ENCODE measurements at places on chromosomes 12 and 14. TPM values are rescaled to one million over a fixed set of nuclear protein-coding genes. Genes with fewer than 3 reads are reported as not detected.
A peak's percentile ranks its signal among the peaks of the same experiment; 100 is the strongest.

DNA sequence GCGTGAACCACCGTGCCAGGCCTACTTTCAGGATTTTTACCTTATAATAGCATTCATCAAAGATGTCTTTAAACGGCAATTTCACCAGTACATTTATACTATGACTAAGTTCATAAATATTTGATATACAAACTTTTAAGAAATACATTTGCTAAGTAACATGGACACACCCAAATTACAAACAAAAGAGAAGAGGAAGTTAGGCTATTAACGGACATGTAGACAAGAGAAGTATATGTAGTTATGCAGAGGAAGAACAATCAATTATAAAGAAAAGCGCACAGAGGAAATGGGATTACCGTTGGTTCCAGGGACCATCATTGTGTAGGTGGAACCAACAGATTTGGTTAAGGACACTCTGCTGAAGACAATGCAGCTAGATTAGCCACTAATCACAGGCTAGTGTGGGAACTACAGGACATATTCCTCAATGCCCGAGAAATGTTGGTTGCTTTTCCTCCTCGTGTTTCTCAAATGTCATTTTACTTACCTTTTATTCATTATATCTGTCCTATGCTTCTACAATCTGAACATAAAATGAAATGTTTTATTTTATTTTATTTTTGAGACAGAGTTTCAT, 24.0 kb upstream of the PKP2 start:
- no peak for DNase-seq

- DNase-seq, result no peak
Measured at GRCh38 chr12:66188584-66189485, at the start of gene IRAK3. TSS of gene IRAK3 (plus strand) at chr12:66189214. CDS start at chr12:66189300, 86 bp downstream.

- DNase-seq, result no peak
Measured at GRCh38 chr12:103729499-103729898, 111.5 kb downstream of the NT5DC3 start.

DNA sequence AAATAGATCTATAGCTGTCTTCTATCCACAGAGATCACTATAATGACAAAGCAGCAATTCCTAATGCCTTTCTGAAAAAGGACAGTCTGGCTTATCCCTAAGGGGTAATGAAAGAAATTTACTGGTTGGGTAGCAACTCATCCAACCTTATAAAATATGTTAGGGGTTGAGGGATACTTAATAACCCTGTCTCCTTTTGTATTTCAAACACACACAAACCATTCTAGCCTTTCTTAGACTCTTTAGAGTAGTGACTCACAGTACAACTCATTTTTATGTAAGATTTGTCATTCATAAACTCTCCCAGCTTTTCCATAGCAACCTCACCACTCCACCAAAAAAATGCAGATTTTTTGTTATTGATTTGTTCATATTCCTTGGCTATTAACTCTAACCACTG, 167.9 kb downstream of the FSCB start:
- DNase-seq, result no peak

DNA sequence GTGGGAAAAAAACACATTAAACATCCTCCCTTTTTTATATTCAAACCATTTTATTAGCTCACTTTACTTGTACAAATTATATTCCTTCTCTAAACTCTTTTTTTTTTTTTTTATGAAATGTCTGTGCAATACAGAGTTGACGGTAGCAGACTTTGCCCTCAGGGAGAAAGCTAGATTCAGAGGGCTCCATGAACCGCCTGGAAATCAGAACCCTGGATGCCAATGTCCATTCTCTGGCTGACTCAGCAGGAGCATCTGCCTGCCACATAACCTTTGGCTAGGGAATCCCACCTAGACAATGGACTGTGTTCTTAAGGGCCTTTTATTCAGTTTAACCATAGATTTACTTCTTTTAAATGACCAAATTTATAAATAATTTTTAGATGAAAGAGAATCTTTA, 467.0 kb downstream of the MDGA2 start:
- DNase-seq, result no peak

DNA sequence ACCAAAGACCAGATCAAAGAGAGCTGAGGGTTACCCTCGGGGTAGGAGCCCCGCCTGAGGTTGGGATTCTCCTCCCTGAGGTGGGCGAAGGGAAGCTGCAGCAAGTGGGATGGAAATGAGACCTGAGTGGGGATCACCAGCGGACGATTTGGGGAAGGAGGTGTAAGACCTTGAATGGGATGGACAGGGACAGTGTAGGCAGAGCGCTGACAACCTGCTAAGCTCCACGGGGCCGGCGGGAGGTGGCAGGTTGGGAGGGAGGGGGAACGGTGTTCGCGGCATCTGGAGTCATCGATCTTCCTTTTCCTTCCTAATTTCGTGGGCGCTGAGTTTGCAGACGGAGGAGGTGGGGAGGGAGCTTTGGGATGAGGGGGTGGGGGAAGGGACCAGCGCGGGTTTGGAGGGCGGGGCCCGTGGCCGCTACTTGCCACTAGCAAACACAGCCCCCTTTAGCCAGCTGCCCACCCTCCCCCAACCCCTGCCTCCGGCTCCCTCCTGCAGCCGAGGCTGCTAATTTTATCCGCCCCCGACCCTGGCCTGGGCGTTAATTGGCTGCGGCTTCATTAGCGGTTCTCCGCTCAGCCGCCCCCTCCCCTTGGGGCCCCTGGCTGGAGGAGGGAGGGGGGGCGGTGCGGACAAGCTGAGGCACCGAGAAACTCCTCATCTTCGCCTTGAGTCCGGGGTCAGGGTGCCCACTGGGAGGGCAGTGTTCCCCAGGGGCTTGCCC, 2.8 kb upstream of the SHMT2 start:
- no peak for DNase-seq

- DNase-seq, result no peak
Measured at GRCh38 chr12:130026608-130027176, 122.9 kb upstream of the TMEM132D start.

DNA sequence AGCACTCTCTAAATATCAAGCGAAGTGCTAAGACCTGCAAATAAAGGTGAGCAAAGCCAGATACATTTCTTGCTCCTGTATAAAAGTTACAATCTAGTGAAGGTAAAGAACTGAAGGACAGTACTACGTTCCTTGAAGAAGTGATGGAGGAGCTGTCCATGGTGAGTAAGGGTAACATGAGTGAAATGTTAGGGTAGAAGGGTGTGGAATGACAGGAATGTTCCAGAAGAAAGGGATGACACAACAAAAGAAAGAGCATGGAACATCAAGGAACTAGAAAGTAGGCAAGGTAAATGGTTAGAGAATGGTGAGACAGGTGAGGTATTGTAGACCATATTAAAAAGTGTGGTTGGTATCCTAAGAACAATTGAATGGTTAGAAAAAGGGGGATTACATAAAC, 272.4 kb downstream of the ACSS3 start:
- DNase-seq, result no peak

GRCh38 chr12:102958073-102958829, 777 bp downstream of the ASCL1 start:
- DNase-seq, result no peak

DNA sequence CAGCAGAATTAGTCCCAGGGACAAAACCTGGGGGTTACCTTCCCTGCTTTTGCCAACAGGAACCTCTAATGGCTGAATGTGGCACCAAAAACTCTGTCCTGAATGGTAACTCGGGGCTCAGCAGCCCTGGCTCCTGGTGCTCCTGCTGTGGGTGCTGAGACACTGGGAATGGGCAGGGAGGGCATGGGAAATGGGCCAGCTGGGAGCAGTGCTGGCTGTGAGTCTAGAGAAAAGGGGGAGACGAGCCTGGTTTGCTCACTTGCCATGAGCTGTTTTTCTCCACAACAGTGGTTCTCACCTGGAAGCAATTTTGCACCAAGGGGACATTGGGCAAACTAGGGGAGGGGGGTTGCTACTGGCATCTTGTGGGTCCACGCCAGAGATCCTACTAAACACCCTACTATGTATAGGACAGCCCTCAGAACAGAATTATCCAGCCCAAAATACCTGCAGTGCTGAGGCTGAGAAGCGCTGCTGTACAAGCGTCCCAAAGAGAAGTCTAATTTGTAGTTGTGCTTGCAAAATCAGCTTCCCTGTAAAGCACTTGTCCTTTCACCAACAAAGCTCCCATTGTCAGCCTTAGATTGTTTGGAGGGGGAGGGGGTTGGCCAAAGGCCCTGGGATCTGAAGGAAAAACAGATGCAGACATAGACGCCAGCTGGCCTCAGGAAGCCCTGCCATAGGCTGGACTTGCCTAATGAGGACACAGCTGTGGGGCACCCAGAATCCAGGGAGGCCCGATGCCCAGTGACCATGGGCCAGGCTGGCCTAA, 3.6 kb downstream of the LRRC74A start:
- no peak for DNase-seq

DNA sequence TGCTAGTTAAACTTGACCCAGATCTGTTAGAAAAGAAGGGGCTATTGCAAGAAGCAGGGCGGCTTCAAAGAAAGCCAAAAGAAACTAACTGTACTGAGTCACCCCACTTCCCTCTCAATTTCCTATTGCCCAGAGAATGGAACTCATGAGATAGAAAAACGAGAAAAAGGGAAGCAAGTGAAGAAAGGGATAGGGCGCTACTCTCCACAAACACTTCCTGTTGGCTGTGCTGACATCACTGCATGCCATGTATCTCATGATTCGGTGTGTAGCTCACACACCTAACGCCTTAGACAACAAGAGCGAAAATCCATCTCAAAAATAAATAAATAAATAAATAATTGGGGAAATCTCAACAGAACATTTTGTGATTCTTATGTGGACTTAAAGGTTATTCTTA, 13.0 kb upstream of the P2RX4 start:
- no peak for DNase-seq

DNA sequence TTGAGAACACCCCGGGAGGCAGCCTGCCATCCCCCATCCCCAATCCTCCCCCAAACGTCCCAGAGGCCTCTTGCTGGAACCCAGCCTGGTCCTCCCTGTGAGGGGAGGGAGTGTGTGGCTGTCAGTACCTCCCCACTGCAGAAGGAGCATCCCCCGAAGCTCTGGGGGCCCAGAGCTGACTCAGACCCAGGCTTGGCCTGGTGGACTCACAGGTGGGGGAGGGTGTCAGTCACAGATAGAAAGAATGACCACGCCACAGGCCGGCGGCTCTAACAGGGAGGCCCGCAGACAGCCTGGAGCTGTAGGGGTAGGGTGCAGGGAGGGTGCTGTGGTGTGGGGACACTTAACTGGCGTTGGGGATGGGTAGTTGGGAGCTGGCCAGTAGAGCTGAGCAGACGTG, 5.3 kb downstream of the HHIPL1 start:
- DNase-seq, result no peak

- no peak for DNase-seq
Measured at GRCh38 chr12:31033681-31034080, 40.0 kb upstream of the DDX11 start.

DNA sequence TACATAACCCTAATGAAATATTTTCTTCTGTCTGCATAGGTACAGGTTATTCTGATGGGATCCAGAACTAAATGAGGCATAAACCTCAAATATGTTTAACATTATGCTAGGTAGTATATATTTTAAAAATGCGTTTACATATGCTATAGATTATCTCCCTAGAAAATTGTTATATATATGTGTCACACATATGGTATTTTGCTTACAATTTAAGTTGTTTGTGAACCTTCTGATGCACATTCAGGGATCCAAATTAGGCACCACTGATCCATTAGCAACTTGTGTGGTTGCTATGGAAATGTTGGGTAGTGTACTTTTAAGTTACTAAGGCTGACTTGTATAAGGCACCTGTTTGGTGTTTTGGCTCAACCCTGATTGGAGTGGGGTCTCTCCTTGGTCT, 456.7 kb downstream of the AEBP2 start:
- DNase-seq, result no peak

- no peak for DNase-seq
Measured at GRCh38 chr14:102508774-102509745, 516 bp downstream of the ANKRD9 start.

- no peak for DNase-seq
Measured at GRCh38 chr12:96749999-96750398, 157.1 kb upstream of the NEDD1 start.

DNA sequence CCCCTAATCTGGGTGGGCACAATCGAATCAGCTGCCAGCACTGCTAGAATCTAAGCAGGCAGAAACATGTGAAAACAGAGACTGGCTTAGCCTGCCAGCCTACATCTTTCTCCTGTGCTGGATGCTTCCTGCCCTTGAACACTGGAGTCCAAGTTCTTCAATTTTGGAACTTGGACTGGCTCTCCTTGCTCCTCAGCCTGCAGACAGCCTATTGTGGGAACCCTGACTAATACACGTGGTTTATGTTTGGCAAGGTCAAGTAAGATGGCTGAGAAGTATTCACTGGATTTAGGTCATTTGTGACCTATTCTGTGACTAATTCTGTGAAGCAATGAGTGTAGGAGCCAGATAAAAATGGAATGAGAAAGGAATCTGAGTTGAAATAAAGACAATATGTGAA, 11.0 kb downstream of the GPR135 start:
- peak; percentile 51 for DNase-seq

DNA sequence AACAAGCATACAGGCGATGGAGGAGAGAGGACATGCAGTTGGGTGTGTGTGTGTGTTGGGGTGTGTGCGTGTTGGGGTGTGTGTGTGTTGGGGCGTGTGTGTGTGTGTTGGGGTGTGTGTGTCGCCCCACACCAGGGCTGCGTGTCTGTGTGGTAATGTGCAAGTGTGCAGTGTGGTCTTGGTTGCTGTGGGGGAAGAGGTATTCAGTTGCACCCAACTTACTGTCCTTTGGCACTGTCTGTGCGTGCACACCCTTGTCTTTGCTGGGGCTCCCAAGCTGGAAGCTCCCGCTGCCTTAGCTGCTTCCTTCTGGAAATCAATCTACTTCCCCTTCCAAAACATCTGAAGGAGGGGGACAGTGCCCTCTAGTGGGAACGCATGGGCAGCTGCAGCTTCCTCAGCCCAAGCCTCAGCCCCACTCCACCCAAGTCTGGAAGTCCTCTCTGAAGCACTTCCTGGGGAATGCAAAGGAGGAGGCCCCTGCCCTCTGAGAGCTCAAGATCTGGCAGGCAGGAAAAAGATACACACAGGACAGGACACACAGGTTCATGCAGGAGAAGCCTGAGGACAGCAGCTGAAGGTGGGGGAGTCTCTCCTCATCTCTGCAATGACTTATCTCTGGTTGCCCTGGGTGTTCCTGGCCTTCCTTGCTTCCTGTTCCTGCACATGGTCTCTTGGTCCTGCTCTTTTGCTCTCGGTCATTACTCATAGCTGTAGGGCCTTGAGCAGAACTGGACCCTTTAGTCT, 13.1 kb downstream of the ASIC1 start:
- no peak for DNase-seq

ADIPOR2 gene
- 22.6 TPM for total RNA-seq

SLC6A15 gene
- 1.4 TPM for total RNA-seq

FGF6 gene
- not detected for total RNA-seq

HOXC12 gene
- total RNA-seq, result not detected

BCL11B gene
- total RNA-seq, result 0.23 TPM

RTN1 gene
- 0.35 TPM for total RNA-seq

SRSF5 gene
- total RNA-seq, result 95.4 TPM

MCRS1 gene
- 118 TPM for total RNA-seq

KIF5A gene
- 0.51 TPM for total RNA-seq

ANO2 gene
- total RNA-seq, result 1.7 TPM

SLC10A1 gene
- not detected for total RNA-seq

Data from epithelial cell of proximal tubule (primary cell).